Caki2 (cell line): ENCODE measurements at places on chromosomes 1 and 21. TPM values are rescaled to one million over a fixed set of nuclear protein-coding genes. Genes with fewer than 3 reads are reported as not detected.

The CNIH3 gene
- total RNA-seq: 0.81 and 0.95 TPM in 2 replicates

The CRYAA gene
- not detected in 2 replicates for total RNA-seq

The FMO5 gene
- 0.30 and 0.35 TPM in 2 replicates for total RNA-seq

GRCh38 chr1:25572708-25573590 lies 29.5 kb downstream of the LDLRAP1 start:
- peak; percentile 14 for DNase-seq
